Right atrium auricular region (tissue), 2 donors: ENCODE measurements at places on chromosomes 5 and 9. TPM values are rescaled to one million over a fixed set of nuclear protein-coding genes. Genes with fewer than 3 reads are reported as not detected.

PRRX2 gene
- 1.1 TPM for total RNA-seq

DNA sequence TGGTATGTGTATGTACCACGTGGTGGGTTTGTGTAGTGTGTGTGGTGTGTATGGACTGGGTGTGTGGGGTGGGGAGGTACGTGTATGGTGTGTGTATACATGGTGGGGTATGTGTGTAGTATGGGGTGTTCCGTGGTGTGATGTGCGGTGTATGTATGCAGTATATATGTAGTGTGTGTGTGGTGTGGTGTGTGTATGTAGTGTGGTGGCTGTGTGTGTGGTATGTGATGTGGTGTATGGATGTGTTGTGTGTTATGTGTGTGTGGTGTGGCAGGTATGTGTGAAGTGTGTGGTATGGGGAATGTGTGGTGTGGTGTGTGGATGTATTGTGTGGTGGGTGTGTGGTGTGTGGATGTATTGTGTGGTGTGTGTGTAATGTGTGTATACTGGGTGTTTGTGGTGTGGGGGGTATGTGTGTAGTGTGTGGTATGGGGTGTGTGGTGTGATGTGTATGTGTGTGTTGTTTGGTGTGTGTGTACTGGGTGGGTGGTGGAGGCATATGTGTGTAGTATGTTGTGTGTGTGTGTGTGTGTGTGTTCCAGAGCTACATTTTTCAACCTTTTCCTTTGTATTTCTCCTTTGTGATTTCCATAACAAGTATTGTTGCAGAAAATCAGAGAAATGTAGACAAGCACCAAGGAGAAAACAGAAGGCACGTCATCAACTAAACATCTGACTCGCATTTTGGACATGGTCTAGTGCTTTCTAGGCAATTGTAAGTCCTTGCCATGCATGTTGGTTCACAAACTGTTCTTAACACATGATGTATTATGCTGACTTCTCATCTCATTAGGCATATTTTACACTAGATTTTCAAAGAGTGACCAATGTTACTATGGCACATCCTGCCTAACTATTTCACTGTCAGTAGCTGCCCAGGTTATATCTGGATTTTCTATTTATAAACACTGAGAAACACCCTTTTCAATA is 13.2 kb downstream of the SEMA4D start:
- peak overlapping the region; percentile 24 for H3K4me3 ChIP-seq
- H3K27ac ChIP-seq: no peak overlapping the region
- no peaks in the 10 kb centered on the region for H3K4me1 ChIP-seq
- no peaks in the 10 kb centered on the region for H3K27me3 ChIP-seq
- DNase-seq: no peak

DNA sequence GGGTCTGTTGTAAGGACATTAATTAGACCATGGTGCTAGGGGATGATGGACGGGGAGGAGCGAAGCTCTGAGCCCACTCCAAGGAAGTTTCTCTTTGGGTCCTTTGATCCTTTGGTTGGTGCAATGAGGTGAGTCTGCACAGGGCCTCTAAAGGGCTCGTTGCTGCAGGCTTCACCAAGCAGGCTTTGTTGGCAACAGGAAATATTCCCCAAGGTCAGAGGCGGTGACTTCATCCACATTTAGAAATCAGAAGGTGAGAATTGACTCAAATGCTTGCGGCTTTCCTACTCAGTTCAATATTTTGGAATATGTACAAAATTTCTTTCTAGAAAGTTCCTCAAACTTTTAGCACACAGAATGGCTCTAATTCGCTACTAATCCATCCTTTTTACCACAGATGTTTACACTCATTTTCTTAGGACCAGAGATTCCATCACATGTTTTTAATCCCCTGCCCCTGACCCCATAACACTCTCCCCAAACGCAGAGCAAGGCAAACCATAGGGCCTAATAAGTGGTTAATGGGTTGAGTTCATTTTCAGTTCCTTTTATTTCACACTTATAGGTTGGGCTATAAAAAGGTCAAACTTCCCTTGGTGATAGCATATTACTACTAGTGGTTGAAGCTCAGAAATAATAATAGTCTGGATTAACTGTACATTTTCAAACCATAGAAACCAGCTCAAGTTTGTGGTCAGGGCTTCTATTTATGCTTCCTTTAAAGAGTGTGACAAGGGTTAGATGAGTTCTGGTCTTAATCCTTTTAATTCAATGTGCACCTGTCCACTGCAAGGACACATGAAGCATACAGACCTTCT is 37.3 kb upstream of the TMEM252 start:
- no peak overlapping the region for H3K4me3 ChIP-seq
- H3K4me1 ChIP-seq: no peaks in the 10 kb centered on the region
- no peak overlapping the region for H3K27ac ChIP-seq
- no peaks in the 10 kb centered on the region for H3K27me3 ChIP-seq
- no peaks in the 10 kb centered on the region for H3K36me3 ChIP-seq

DNA sequence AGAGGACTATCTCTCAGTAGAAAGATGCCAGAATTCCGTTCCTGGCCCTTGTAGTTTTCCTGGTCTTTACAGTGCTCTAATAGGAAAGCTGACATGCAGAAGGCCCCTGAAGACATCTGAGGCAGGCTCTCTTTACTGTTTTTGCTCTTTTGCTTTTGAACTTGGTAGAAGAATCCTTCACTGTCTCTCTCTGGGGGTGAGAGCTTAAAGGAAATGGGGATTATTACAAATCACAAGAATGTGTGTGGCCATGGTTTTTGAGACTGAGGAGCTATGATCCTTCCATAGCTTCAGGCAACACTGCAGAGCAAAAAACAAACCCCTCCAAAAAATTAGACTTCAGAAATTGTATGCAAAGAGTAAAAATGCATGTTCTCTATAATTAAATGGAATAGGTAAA is 89.2 kb downstream of the PPIC start:
- no peaks in the 10 kb centered on the region for H3K4me1 ChIP-seq
- H3K27ac ChIP-seq: no peak overlapping the region
- no peaks in the 10 kb centered on the region for H3K27me3 ChIP-seq
- DNase-seq: no peak
- no peak overlapping the region for H3K4me3 ChIP-seq

DNA sequence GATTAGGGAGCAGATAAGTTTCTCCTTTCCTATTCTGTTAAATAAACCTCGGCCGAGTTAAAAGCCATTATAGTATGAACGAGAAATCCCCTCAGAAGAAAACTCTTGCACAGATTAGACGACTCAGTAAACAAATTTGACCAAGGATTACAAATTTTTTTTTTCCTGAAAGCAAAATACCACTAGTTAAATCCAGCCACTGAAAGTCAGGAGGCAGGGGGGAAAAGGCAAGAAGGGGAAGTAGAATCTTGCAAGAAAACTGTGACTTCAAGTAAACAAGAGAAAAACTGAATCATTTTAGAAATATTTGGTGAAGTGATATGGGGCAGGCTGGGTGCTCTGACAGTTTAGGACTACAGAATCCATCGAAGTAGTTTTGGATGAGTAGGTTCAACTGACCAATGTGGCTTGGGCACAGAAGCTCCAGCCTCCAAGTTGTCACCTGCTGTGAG is 251.0 kb downstream of the DENND1A start:
- peaks cover 14% of the 10 kb centered on the region for H3K4me1 ChIP-seq
- H3K27me3 ChIP-seq: no peaks in the 10 kb centered on the region
- H3K27ac ChIP-seq: no peak overlapping the region
- no peak for DNase-seq

DNA sequence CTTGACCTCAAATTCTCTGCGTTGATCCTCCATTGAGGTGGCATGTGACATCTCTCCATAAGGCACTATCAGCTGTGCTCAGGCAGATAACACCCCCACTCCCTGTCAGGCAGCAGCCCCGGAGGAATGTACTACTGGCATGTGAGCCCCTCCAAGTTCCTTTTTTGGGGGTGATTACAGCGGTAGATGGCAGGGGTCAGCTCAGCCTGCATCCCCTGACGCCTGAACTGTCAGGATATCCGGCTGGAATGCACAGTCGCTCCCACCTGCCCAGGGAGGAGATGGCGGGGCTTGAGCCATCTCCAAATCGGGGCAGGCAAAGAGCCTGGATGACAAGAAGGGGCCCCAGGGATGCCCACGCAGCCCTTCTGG is 40.8 kb downstream of the FAM78A start:
- H3K36me3 ChIP-seq: peaks cover 22% of the 10 kb centered on the region
- H3K27me3 ChIP-seq: no peaks in the 10 kb centered on the region
- no peak overlapping the region for H3K4me3 ChIP-seq
- H3K4me1 ChIP-seq: no peaks in the 10 kb centered on the region
- DNase-seq: no peak

- H3K27me3 ChIP-seq: no peaks in the 10 kb centered on the region
- DNase-seq: no peak
- peak overlapping the region; percentile 53 for H3K27ac ChIP-seq
- H3K4me1 ChIP-seq: peaks cover 12% of the 10 kb centered on the region
- no peak overlapping the region for H3K4me3 ChIP-seq
- H3K36me3 ChIP-seq: peaks cover 10% of the 10 kb centered on the region
These were observed 15.4 kb downstream of the ARHGEF37 start for GRCh38 chr5:149596712-149597111.

TPPP gene
- total RNA-seq: 15.7 TPM

GRCh38 chr5:4970171-4970570 is 170.0 kb upstream of the ADAMTS16 start:
- H3K27ac ChIP-seq: no peak overlapping the region
- no peak overlapping the region for H3K4me3 ChIP-seq
- no peaks in the 10 kb centered on the region for H3K27me3 ChIP-seq
- no peaks in the 10 kb centered on the region for H3K4me1 ChIP-seq
